ENCODE measurements at places on chromosomes 1 and 21.
A peak's percentile ranks its signal among the peaks of the same experiment; 100 is the strongest.

GRCh38 chr1:94146273-94146672 is 25.3 kb upstream of the ABCA4 start:
- no peak for DNase-seq

GRCh38 chr1:93531193-93531592 is 83.3 kb downstream of the FNBP1L start:
- no peak for DNase-seq

GRCh38 chr21:23963454-23963853 is 1643.8 kb downstream of the MRPL39 start:
- no peak for DNase-seq

DNA sequence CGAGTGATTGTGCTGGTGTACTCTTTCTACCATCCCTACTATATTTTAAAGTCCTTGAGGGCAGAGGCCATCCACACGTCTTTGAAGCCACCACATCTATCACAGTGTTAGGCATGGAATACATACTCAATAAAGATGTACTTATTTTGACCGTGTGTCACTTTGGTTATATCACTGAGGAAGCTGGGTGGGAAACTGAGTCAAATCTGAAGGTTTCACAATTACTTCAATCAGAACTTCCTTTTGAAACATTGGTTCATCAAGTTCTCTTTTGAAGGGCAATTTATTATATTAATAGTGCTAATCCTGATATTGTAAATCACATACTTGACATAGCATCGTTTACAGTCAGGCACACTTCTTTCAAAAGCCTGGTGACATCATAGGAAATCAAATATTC is 53.3 kb upstream of the ATP1B1 start:
- no peak for DNase-seq

DNA sequence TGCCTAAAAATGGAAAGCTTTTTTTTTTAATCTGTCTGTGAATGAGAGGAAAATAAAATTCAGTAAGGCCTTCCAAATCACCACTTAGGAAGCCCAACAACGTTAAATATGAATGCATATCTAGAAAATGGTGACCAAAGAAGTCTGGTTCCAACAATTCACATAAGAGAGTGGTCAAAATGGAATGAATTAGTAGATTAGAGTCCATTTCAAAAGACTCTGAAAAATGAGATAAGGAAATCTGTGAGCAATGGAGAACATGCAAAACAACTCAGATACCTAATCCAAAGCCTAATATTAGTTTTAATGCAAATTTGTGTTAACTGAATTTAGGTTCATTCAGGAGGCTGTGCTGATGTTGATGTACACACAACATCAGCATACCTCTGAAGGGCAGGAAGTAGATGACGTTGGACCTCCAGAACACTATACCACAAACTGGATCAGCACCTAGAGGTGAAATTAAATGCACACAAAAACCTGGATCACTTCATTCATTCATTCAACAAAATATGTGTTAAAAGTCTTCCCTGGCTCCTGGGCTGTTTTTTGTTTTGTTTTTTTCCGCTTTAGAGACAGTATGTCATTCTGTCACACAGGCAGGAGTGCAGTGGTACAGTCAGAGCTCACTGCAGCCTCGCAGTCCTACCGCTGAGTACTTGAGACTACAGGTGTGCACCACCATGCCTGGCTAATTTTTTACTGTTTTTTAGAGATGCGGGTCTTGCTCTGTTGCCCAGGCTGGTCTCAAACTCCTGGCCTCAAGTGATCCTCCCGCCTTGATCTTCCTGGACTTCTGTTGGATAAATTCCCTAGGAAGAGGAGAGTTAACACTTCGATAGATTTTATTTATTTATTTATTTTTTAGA is 4.9 kb upstream of the BRWD1 start:
- DNase-seq, result no peak

GRCh38 chr1:190144650-190145049 is 333.0 kb downstream of the BRINP3 start:
- DNase-seq, result no peak

DNA sequence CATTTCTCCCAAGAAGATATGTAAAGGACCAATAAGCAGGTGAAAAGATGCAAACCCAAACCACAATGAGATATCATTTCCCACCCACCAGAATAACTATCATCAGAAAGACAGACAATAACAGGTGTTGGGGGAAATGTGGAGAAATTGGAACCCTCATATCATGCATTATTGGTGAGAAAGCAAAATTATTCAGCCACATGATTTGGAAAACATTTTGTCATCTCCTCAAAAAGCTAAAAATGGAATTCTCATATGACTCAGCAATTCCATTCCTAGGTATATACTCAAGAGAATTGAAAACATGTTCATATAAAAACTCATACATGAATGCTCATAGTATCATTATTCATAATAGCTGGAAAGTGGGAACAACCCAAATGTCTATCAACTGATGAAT is 25.1 kb upstream of the RNF186 start:
- DNase-seq, result no peak

DNA sequence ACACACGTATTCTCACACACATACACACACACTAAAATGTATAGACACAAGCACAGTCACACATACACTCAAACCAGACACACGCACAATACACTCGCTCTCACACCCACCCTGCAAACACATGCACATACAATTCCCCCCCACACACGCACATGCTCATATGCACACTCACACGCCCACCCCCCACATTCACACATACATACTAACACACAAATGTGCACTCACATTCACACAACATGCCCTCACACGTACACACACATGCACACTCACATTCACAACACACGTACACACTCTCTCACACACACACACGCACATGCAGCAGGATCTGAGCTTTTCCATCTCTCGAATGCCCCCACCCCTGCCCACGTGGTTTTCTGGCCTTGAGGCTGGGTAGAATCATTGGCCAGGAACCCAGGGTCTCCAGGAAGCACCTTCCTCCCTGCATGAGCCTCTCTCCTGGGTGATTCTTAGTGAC is 589.7 kb downstream of the PTPRU start:
- no peak for DNase-seq

DNA sequence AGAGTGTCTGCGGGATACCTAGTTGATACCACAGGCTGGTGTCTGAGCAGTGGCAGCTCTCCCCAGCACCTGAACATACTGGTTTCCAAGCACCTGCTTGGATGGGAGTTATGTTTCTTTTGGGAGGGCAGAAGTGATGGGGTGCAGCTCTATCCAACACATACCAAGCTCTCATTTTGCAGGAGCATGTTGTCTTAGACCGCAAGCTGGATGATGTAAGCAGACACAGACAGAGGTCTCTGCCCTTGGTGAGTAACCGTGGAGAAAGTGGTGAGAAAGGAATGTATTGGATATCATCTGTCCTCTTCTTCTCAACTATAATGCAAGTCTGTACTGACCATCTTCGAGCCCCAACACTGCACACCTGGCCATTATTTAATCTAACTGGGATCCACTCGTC is 37.4 kb downstream of the ZNF496 start:
- no peak for DNase-seq

DNA sequence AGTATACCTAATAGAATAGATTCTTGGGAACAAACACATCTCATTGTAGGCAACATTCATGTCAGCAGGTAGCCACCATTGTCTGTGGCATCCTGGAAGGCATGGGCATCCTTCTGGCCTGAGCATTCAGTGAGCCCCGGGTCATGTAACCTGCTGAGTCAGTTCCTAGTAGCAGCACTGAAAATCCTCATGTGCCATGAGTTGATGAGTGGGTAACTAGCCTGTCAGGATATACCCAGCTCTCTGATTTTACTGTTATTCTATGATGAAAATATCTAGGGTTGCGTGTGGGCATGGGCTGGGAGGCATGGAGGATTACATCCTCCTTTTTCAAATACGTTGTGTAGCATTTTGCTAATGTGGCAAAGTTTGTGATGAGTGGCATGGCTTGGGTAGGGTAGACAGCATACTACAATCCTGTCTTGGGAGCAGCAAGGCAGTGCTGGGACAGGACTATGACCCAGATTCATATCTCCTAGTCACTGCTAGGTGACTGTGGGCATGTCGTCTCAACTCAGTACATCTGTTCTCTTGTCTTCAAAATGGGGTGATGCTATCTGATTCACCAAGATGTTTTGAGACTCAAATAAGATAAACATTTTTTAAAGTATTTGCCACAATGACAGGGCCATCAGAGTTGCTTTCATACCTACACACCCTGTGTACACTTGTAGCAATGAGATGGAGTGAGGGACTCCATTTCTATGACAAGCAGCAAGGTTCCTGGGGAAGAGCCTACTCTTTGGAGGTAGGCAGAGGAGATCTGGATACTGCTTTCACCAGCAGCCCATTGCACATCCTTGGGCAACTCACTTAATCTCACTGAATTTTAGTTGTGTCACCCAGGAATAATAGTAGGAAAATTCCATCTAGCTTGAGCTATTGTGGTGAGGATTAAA is 62.5 kb downstream of the CD58 start:
- no peak for DNase-seq

GRCh38 chr1:34412598-34413370 is 236.1 kb downstream of the C1orf94 start:
- DNase-seq, result no peak

DNA sequence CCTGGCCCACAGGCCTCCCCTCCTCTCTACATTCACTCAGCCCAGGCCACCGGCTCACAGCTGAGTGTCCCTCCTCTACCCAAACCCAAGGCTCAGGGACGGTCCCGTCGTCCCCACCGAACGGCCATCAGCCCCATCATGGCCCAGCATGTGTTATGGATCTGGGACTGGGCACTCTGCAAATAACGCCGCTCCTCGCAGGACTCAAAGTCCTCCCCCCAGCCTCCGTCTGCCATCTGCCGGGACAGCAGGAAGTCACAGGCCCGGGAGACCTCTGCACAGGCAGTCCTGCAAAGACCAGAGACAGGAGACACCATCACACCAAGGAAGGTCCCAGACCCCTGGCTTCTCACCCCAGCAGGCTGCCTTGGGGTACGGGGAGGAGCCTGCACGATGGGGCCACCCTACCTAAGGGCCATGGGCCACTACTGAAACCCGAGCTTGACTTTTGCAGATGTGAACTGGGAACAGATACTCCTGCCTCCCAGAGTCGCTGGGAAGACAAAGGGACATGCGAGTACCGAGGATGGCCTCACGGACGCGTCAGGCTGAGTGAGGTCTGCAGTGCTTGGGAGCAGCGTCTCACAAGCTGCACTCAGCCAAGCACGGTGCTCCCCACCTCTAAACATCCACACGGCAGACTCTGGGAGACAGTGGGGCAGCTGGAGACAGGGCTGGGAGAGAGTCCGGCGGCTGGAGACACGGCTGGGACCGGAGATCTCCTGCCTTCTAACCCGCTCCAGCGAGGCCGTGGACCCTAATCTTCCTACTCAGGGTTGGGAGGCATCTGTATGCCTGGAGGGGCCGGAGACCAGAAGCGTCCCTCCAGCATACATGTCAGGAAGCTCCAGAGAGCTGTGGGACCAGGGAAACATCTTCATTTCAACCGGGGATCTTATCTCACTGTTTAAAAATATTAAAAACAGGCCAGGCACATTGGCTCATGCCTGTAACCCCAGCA is 10.4 kb upstream of the SPATC1L start:
- DNase-seq, result no peak

GRCh38 chr1:7967196-7967595 is 5.7 kb downstream of the PARK7 start:
- DNase-seq, result no peak

GRCh38 chr21:18716578-18717138 is 313.1 kb upstream of the TMPRSS15 start:
- no peak for DNase-seq

DNA sequence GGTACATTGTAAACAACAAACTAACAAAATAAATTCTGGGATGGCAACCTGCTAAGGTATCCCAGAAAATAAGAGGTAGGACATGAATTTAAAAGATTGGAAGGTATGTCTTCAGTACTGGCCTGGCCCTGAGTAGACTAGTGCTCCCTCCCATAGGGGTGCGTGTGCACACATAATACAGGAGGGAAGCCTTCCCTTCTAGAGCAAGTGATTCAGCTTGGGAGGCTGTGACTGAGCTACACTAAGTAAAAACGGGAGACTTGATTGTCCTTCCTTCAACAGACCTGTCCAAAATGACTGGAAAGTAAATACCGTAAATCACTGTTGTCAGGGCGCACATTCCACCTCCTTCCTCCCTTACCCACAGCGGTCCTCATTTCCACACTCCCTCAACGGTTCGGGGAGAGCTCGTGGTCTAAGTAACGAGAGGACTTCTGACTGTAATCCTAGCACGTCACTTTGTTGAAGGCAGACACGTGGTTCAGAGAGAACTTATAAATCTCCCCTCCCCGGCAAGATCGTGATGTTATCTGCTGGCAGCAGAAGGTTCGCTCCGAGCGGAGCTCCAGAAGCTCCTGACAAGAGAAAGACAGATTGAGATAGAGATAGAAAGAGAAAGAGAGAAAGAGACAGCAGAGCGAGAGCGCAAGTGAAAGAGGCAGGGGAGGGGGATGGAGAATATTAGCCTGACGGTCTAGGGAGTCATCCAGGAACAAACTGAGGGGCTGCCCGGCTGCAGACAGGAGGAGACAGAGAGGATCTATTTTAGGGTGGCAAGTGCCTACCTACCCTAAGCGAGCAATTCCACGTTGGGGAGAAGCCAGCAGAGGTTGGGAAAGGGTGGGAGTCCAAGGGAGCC is at the start of gene TGFB2:
TGFB2 (plus strand) TSS at position 523 of the 859 bp plus-strand sequence. CDS start 1,366 bp downstream, outside the sequence.
- peak; percentile 39 for DNase-seq

GRCh38 chr1:14968251-14968851 is 185.2 kb upstream of the TMEM51 start:
- DNase-seq, result peak; percentile 44

Measured in hippocampal formation (tissue), 2 donors.